ENCODE measurements at places on chromosomes 2 and 18.

DNA sequence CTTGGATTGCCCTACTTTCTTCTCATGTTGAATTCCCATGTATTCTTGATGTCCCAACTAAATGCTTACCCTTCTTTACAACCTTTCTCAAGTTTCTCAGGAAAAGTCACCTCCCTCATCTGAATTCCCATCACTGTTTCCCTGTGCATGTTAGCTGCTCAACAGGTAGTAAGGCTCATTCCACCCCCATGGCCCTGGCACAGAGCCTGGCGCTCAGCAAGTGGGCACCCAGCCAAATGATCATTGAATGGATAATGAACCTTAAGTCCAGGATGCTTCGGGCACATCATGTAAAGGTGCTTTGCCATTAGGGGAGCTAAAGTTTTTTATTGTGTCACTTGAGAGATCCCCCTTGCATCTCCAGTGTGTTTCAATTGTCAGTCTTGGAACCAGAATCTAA lies 124.0 kb downstream of the PKP4 start:
- no peak for DNase-seq

GRCh38 chr2:60075048-60075447 lies 478.4 kb downstream of the BCL11A start:
- DNase-seq = no peak

GRCh38 chr2:216588861-216589710 lies 44.1 kb upstream of the IGFBP2 start:
- DNase-seq = no peak

- no peak for DNase-seq
Measured at GRCh38 chr18:35469725-35470124, 28.0 kb downstream of the INO80C start.

DNA sequence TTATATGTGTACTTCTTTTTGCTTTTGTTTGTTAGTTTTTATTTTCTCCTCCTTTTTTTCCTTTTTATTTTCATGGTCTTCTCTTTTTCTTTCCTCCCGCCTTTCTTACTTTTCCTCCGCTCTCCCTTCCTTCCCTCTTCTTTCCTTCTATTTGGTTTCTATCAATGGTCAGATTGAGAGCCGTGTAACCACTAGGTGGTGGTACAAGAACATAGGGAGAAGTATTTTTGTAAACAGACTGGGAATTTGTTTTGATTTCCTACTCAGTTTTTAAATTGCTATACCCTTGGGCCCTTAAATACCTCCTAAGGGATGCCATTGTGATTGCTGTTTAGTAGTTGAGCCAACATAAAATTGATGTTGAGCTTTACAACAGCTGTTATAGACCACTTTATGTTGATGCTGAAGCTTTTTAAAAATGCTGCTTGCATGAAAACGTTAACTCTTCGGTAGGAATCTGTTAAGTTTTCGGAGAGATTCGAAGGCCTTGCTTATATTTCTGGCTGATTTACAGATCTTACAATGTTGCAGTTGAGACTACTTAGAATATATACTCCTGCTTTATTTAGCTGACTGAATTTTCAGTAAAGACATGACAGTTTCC lies 124.2 kb downstream of the UBE2E3 start:
- peak; percentile 37 for DNase-seq
